Ureter (tissue), 1 donor: ENCODE measurements at places on chromosomes 4 and X.

GRCh38 chrX:2965965-2966364 lies 36.8 kb upstream of the ARSD start:
- DNase-seq: no peak

DNA sequence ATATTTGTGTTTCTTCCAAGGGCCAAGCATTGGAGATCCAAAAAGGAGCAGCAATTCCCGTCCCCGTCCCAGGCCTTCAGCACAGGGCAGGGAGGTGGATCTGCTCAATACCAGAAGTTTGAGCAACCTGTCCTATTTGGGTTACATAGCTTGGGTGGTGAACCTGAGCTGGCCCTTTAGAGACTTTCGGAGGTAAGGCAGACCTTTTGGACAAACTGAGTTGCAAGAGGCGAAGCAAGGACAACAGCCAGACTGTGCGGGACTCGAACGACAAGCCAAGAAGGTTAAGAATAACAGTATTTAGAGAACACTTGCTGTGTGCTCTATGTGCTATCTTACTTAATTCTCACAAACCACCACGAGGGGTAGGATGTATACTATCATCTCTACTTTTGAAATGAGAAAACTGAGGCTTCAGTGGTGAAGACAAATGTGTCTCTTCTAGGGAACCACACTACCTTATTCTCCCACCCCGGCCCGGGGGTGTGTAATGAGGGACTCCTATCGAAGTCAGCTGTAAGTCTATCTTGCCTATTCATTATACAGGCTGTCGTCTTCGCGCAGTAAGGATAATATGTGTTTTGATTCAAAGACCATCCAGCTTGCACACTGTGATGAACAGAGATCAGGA lies 1.3 kb downstream of the NOP14 start:
- no peak for DNase-seq

DNA sequence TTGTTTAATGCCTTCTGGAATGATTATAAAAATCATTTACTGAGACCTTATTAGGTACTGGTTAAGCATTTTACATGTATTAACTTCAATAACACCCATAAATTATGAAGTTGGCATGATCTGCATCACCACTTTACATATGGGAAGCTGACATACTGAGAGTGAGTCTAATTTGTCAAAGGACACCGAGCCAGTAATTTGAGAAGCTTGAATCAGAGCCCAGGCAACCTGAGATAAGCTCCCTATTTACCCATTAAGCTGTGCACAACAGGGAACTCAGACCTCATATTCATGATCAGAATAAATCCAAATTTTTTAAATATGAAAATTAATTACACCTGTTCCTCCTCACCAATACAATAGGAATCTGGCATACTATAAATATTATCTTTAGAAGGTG lies 247.9 kb upstream of the EPHA5 start:
- DNase-seq: no peak

DNA sequence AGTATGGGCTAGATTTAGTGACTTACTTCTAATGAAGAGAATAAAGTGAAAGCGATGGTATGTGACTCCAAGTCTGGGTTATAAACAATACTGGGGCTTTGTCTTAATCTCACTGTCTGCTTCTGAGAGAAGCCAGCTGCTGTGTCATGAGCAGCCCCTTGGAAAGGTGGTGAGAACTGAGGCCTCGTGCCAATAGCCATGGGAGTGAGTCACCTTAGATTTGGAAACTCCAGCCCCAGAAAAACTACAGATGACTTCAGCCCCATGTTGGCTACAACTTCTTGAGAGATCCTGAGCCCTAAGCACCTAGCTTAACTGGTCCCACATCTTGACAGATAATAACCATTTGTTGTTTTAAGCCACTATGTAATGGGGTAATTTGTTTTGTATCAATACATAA lies 77.6 kb downstream of the CWH43 start:
- DNase-seq: no peak

GRCh38 chrX:11171956-11172355 lies 60.8 kb downstream of the HCCS start:
- DNase-seq: no peak

DNA sequence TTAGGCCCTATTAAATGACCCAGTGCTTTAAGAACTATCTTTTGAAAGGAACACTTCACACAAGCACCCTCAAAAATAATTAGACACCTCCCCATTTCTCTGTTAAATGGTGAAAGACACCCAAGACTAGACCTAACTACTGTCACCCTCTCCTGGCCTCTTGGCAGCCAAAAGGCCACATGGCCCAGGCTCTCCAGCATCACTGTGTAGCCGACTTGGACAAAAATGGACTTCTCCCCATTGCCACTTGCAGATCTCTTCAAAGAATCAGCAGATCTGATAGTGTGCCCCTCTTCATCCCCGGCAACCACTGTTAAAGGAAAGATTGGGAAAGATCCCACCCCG lies 2.0 kb downstream of the MID1IP1 start:
- DNase-seq: no peak

- no peak for DNase-seq
Observed at GRCh38 chrX:21960569-21961541, 20.3 kb downstream of the SMS start.

DNA sequence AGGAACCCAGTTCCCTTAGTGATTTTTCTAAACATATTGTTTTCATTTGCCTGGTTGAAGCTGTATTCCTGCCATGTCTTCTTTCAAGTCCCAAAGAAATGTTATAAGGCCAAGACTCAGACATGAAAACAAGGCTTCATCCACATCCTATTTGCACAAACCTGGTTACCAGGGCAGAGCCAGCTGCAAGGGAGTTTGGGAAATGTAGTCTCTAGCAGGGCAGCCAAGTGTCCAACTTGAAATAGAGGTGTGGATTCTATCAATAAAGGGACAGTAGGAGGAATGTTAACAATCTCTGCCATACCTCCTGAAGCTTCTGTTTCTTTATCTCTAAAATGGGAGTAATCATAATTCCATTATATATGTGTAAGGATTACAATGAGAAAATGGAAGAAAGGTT lies 56.6 kb downstream of the INTS12 start:
- DNase-seq: no peak

- DNase-seq: peak; percentile 83
Observed at GRCh38 chr4:1010395-1011021, 918 bp upstream of the FGFRL1 start.

GRCh38 chrX:64642482-64642881 lies 247.2 kb upstream of the MTMR8 start:
- no peak for DNase-seq

GRCh38 chrX:105515561-105515960 lies 295.1 kb upstream of the TEX13A start:
- DNase-seq: no peak

GRCh38 chr4:10179957-10180602 lies 63.5 kb upstream of the WDR1 start:
- no peak for DNase-seq

DNA sequence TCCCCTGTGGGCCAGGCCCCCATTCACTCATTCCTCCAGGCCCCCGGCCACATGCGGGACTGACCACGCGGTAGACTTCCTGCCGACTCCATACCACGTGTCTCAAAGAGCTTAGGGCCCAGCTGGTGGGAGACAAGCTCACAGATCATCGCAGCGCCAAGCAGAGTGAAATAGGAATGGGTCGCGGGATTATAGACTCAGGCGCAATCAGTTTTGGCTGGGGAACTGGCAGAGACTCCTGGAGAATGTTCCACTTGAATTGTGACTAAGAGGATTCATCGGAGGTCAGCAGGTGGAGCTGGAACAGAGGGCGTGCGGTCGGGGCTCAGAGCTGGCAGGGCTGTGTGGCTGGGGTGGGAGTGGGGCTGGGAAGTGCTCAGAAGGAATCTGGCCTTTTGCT lies 15.6 kb downstream of the ATP2B3 start:
- no peak for DNase-seq

DNA sequence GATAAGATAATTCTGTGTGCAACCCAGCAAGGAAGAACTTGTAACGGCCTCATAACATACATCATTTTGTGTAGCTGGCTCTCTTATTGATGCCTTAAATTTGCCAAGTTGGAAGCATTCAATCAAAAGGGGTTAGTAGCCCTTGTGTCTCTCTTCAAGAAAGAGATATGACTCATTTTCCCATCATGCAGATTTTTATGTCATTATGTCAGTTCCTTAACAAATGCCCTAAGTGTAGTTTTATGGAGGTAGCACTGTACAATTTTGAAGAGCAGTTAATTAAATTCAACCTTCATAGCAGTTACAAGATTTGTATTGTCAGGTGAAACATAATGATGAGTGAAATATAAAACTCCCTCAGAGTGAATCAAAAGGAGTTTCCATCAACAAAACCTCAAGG lies 215.6 kb downstream of the GRIA3 start:
- no peak for DNase-seq

DNA sequence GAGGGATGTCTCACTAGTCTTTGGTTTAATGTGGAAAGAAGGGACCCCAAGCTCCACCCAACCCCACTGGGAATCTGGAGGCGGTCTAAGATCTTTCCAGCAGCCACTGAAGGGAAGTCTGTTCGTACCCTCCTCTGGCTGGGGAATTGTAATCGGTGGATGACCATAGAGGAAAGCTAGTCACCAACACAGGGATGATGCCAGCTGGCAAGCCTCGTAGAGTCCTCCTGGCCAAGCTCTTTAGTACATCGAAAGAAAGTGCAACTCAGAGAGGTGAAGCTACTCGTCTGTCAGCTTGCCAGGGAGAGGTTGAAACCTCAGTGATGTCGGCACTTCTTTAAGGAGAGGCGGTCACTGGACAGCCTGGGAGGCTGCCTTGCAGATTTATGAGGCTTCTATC lies 58.7 kb downstream of the MAMLD1 start:
- DNase-seq: no peak

DNA sequence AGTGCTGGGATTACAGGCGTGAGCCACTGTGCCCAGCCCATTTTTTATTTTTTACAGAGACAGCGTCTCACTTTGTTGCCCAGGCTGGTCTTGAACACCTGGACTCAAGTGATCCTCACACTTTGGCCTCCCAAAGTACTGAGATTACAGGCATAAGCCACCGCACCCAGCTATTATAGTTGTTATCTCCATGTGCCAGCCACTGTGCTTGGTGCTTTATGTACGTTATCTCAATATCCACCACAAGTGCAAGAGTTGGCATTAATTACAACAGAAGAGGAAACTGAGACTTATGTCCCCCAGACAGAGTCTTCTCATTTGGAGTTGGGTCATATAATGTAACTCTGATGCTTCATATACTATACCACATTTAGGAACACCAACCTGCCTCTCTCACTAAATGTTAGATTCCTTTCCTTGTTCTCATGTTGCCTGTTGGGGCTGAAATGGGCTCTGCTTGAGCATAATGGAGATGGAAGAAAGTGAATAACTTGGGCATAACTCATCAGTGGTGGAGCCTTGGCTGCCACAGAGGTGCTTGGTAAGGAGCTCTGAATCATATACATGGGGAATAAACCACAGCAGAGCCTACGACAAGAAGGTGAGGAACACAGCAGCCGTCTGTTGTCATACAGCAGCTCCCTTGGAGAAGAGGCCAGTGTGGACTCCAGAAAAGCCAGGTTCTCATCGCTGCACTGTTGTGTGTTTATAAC lies 84.3 kb downstream of the SPRY1 start:
- no peak for DNase-seq

DNA sequence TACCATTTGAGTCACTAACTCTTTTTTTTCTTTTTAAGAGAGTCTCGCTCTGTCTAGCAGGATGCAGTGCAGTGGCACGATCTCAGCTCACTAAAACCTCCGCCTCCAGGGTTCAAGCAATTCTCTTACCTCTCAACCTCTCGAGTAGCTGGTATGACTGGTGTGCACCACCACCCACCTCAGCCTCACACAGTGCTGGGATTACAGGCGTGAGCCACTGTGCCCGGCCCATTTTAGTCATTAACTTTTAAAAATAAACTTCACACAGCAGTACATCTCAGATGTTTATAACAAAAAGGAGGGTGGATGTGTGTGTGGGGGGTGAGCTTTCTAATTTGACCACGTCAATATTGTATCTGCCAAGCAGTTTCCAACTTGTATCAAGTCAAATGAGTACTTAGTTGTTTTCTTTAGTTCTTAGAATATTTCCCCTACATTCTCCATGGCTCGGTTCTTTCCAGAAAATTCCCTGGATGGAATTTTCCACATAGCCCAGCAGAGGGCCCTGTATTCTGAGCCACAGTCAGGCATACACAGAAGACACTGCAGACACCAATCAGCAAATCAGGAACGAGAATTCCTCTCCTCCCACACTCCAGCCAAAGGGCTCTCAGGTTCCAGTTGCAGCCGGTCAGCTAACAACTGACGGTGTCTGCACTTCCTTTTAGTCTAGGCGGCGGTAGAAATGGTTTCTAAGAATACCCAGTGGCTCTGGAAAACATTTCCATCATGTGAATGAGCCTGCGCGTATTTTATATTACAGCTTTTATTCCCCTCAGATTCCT lies 20.1 kb upstream of the ARAF start:
- peak; percentile 83 for DNase-seq

DNA sequence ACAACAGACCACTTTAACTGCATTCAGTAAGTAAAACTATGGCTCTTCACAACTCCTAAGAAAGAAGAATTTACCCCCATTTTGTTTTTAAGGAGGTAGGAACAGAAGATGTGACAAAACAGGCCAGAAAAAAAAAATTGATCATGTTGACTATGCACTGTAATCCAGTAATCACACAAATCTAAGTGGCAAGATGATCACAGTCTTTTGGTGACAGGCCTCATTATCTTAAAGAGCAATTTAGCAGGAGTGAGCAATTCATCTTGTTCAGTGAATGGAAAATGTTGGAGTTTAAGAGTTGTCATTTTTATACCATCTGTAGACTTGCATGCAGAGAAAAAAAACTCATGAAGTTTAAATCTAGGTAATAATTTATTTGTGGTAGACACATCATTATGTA lies 115.1 kb downstream of the SLC39A8 start:
- no peak for DNase-seq

DNA sequence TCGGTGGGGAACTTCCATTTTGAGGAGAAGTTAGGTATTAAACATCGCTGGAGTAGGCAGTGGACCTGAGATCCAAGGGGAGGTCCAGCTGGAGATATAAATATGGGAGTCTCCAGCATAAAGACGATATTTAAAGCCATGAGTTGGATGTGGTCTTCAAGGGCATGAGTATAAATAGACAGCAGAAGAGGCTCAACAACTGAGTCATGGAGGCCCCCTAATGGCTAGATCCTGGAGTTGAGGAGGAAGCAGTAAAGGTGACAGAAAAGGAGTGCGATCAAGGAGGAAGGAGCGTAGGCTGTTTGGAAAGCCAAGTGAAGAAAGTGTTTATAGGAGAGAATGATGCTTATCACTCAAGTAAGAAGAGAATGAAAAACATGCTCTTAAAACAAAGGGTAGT lies 18.1 kb upstream of the APBB2 start:
- DNase-seq: no peak

DNA sequence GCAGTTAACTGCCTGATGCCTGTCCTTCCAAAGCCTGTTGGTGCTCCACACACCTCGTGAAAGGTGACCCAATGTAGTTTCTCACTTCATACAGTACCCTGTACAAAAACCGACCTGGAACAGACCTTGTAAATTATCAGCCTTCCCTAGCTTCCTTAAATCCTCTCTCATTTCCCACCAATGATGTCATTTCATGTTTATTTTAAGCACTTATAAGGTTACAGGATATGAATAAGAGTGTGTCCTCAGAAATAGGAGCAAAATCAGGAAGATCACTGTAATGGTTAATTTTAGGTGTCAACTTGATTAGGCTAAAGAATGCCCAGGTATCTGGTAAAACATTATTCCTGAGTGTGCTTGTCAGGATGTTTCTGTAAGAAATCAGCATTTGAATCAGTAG lies 44.7 kb downstream of the TMEM150C start:
- DNase-seq: no peak
